DMS 273 treated with DMSO at 0.1 percent for 48 hours (cell line): ENCODE measurements at places on chromosomes 12 and 14.

- DNase-seq, result no peak
These were observed 9.3 kb downstream of the CACNB3 start for GRCh38 chr12:48827513-48828096.

- DNase-seq, result no peak
These were observed 206.8 kb downstream of the SYNE2 start for GRCh38 chr14:64059454-64060198.

GRCh38 chr12:69431591-69432222 is 38.5 kb upstream of the FRS2 start:
- no peak for DNase-seq

GRCh38 chr12:108622421-108622820 is 11.3 kb downstream of the SELPLG start:
- DNase-seq, result no peak

- DNase-seq, result peak; percentile 0
These were observed 42.0 kb upstream of the A2ML1 start for GRCh38 chr12:8780389-8780788.

GRCh38 chr12:115623764-115624334 is 653.6 kb downstream of the MED13L start:
- no peak for DNase-seq

GRCh38 chr12:9668161-9669018 is 1.1 kb upstream of the CLEC2D start:
- no peak for DNase-seq

DNA sequence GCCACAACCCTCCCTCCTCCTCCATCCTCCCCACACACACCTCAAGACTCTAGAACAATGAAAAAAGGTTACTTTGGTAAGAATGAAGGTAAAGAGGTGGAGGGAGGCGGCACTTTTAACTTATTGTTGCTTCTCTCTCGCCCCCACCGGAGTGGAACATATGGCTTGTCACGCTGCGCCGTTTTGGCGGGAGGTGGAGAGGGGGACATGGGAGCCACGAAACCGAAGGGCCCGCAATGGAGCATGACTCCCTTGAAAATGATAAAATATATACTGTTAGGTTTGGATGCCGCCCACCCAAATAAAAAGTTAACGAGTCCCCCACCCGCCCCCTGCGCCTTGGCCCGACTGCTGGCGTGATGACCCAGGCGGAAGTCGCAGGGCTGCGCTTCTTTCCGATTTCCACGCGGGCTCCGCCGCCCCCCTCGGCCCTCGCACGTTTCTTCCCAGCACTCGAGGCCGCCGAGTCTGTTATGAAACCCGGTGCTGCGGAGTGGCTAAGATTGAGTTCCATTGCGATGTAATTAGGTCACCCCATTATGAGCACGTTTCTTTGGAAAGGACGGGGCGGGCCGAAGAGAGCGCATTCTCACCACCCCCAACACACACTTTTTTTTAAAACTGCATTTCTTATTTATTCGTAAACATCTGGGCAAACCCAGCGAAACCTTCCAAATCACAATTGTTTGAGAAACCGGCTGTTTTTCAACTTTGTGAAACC is 1.4 kb upstream of the ZFP36L1 start:
- DNase-seq, result no peak

- no peak for DNase-seq
These were observed 82.5 kb downstream of the ETV6 start for GRCh38 chr12:11732023-11732422.

DNA sequence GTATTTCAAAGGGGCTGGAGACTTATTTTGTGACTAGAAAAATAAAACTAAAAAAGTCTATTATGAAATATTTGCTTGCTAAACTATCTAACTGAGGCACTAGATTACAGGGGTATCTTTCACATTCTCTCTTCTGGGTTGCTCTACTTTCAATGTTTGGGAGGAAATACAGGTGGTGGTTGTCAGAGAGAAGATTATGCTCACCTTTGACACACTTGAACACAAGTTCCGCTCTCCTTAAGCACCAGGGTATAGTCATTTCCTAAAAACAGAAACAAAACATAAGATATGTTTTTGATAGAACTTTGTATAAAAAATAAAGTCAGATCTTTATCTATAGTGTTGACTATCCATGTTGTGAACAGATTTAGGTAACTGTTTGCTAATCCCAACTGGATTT is 45.4 kb upstream of the FGF6 start:
- no peak for DNase-seq

- no peak for DNase-seq
These were observed 5.7 kb downstream of the WNT5B start for GRCh38 chr12:1634590-1635191.

DNA sequence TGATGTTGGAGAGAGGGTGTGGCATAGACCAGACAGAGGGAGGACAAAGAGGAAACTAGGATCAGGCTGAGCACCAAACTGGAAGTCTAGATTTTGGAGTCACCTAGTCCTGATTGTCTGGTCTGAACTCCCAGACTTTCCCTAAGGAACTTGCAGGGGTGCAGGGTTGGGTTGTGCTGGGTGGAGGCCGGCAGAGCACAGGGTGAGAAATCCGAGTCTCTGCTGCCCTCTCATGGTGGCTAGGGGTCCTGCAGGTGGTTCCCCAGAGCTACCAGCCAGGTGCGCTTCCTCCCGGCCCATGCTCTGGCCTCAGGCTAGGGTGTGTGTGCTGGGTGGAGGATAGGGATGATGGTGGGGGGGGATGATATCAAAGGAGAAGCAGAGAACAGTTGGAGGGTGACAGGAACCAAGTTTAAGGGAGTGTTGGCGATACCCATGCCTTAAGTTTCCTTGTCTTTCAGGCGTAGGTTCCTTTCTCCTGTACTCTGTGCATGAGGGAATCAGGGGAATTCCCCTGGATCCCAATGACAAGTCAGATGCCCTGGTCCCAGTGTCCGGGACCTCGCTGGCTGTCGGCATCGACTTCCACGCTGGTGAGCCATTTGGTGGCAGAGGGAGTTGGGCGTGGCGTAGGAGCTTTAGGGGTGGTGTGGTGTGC is 33.5 kb upstream of the NXPH4 start:
- no peak for DNase-seq

DNA sequence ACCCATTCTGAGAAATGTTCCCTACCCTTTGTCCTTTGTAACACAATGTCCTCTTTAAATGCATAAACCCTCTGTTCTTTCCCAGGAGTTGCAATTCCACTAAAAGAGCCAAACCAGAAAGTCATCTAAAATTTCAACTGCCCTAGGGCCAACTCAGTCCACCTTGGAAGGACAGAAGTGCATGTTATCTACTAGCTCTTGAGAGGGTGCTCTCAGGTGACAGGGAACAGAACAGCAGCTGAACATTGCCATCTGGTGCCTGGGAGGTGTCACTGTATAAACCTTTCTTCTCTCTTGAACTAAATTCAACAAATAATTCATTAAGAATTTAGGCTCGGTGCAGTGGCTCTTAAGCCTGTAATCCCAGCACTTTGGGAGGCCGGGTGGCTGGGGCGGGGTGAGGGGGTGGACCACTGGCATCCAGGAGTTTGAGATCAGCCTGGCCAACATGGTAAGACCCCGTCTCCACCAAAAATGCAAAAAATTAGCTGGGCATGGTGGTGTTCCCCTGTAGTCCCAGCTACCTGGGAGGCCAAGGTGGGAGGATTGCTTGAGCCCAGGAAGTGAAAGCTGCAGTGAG is 10.3 kb upstream of the FERMT2 start:
- DNase-seq, result peak; percentile 51

GRCh38 chr14:64474041-64474440 is 8.7 kb downstream of the AKAP5 start:
- DNase-seq, result no peak

GRCh38 chr14:96194657-96195431 is 9.8 kb upstream of the BDKRB2 start:
- no peak for DNase-seq

- no peak for DNase-seq
These were observed 31.5 kb downstream of the ANAPC7 start for GRCh38 chr12:110372056-110372425.

GRCh38 chr12:117857632-117858612 is 110.9 kb downstream of the KSR2 start:
- no peak for DNase-seq

GRCh38 chr12:55972911-55973598 is 823 bp upstream of the RAB5B start:
- DNase-seq, result no peak

DNA sequence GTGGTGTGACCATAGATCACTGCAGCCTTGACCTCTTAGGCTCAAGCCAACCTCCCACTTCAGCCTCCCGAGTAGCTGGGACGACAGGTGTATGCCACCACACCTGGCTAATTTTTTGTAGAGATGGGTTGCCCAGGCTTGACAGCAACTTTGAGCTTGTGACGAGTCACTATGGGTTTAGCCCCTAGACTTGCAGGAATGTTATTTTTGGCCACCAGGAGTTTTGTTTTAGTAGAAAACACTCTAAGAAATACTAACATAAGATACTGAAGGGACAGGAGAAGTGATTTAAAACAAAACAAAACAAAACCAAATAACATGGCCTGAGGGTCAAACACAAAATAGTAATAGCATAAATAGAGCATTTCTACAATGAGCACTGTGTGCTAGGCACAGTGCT is 26.4 kb downstream of the SETD3 start:
- no peak for DNase-seq

GRCh38 chr14:88727057-88727456 is 65.7 kb downstream of the EML5 start:
- DNase-seq, result no peak

- DNase-seq, result no peak
These were observed 429 bp upstream of the PLEKHA5 start for GRCh38 chr12:19129122-19129485.

DNA sequence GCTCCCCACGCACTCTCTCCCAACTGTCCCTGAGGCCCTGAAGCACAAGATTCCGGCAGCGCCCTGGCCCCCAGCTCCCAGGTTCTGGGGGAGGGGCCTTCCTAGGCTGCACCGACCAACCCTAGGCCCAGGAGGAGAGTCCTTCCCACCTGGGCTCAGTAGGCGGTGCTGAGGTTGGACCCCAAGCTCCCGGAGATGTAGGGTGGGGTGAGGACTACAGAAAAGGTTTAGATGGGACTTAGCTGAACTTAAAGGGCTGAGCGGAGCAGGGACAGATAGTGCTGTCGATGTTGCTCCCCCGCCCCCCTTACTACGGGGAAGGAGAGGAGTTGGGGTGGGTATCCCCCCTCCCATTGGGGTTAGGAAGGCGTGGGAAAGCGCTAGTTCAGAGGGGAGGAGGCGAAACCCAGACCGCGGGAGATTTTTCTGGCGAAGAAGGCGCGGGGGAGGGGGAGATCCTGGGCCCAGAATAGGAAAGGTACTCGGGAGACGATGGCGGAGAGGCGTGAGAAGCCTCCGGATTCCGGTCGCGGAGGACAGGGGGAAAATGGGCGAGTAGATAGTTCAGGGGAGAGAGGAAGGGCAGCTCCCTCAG is 4.2 kb upstream of the BAZ2A start:
- DNase-seq, result no peak

DNA sequence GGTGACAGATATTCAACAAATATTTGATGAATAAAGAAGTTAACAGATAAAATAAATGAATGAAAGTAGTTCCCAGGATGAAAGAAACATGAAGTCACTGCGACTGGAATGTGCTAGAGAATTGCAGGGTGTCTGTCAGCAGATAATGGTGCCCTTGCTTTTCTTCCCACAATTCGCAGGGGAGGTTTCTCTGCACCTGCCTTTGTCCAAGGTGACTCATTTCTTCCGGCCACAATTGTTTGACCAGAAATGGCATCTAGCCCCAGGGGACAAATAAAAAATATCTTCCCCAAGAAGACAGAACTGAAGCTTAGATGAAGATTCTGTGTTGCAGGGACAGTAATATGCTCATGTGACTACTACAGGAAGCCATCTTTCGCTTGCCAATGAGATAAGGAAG is 316.1 kb upstream of the TBX3 start:
- DNase-seq, result no peak

DNA sequence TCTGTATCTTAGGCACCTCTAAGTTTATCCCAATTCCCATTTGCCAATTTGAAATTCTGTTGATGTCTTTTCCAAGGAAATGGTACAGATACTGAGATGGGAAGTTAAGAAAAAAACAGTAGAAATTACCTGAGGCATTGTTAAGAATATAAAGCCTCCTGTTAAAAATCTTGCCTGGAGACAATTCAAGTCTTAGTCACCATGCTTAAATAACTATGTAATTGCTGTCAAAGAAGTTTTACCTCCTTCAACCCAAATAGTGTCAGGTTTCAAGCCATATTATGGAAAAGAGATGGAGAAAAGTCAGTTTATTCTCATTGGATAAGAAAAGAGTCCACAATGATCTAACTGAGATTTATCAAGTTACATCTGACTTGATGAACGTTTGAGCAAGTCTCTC is 974.7 kb downstream of the GALC start:
- DNase-seq, result no peak

GRCh38 chr14:105884808-105885281 is 358.5 kb downstream of the TMEM121 start:
- DNase-seq, result no peak

- no peak for DNase-seq
These were observed 313.5 kb upstream of the KITLG start for GRCh38 chr12:88893801-88894200.

GRCh38 chr12:80868576-80868975 is 69.2 kb downstream of the LIN7A start:
- no peak for DNase-seq

DNA sequence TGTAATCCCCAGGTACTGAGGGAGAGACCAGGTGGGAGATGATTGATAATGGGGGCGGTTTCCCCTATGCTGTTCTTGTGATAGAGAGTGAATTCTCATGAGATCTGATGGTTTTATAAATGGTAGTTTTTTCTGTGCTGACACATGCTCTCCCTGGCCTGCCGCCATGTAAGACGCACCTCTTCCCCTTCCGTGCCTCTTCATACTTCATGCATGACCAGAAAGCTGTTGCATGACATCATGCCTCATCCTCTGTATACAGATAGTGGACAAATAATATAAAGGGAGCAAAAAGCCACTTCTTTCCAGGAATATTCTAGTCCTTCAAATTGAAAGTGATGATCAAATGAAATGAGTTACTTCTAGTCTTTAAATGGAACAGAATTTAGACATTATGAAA is 47.3 kb upstream of the LRIG3 start:
- no peak for DNase-seq

DNA sequence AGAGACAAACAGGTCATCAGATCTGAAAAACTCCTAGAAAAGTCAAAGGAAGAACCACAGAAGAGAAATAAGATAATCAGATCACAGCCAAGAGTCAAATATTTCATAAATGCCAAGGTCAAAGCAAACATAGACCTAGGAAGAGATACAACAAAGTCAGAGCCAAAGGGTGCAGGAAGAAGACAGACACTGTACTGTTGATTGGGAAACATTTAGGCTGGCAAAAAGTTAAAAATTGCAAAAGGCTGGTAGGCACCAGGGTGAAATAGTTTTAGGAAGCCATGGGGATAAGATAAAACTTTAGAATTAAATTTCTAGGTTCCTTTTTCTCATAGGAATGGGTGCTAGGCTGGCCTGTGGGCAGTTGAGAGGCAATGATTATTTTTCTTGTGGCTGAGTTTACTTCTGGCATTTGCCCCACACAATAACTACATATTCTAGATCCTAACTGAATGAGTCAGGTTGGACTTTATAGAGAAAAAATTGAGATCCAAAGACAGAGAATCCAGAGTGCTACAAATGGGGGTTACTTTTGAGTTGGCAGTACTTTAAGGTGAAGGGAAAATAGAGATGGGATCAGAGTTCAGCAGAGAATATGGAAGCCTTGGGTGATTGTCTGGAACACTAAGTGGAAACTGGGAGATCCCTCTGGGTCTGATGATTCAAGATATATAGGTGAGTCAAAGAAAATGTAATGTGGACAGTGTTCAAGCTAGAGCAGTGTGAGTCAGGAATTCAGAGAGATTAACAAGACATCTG is 215.5 kb downstream of the C12orf50 start:
- DNase-seq, result no peak
